Stimulated activated CD8-positive, alpha-beta memory T cell treated with anti-CD3 and anti-CD28 coated beads, Interleukin-2, amount 100 ng/mL, for 48 hours (primary cell): ENCODE measurements at places on chromosomes 4 and X.

GRCh38 chrX:16304751-16305150 lies 137.5 kb downstream of the MAGEB17 start:
- no peak for DNase-seq

GRCh38 chr4:86993909-86994681 lies 59.3 kb downstream of the AFF1 start:
- no peak for DNase-seq

DNA sequence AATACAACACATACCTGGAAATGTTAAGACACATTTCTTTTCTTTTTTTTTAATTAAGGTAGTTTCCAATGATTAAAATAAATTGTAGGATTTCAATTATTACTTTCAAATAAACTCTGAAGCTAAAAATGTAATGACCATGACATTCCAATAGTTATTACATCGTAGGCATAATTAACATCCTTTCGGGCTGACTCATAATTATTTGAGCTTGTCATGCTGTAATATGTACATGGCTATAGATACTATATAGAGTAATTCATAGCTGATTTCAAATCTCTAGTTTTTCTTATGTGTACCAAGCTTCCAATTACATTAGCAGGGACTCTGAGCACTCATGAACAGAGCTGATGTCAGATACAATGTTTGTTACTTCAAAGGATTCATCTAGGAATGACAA lies 125.7 kb upstream of the GABRG1 start:
- no peak for DNase-seq

GRCh38 chrX:2928191-2928582 lies 952 bp downstream of the ARSD start:
- DNase-seq, result no peak

GRCh38 chr4:25811374-25811690 lies 51.5 kb downstream of the SEL1L3 start:
- no peak for DNase-seq

DNA sequence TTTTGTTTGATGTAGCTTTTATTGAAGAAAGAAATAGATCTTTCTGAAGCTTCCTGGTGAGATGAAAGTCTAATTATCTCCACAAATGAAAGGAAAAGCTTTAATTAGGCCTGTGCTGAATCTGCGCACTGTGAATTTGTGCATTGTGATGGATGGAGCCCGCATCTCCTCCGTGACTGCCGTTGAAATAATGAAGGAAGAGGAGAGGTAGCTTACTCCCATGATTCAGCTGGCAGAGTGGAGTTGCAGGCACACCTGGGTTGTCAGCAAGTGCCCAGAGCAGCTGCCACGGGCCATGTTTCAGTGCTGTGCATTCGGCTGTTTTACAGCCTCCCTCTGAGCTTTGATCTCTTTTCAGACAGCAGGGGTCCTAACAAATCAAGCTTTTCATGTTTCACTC lies 735.3 kb upstream of the TENM3 start:
- DNase-seq, result no peak

DNA sequence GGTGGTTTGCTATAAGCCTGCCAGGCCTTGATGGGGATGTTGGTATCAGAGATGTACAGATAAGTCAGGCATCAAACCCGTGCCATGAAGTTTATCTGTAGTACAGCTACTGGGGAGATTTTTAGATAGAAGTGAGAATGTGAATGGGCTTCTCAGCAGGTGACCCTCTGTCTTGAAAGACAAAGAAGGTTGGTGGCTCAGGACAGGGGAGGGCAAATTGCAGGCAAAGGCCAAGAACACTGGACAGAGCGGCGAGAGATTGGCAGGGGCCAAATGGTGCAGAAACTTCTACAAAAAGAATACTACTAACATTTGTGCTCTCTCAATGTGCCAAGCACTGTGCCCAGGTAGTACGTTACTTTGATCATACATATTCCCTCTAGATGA lies 1.9 kb upstream of the PIM2 start:
- DNase-seq, result no peak

GRCh38 chr4:104248726-104249125 lies 246.0 kb downstream of the CXXC4 start:
- no peak for DNase-seq

- no peak for DNase-seq
Observed at GRCh38 chr4:174600391-174600790, 78.1 kb upstream of the HPGD start.

DNA sequence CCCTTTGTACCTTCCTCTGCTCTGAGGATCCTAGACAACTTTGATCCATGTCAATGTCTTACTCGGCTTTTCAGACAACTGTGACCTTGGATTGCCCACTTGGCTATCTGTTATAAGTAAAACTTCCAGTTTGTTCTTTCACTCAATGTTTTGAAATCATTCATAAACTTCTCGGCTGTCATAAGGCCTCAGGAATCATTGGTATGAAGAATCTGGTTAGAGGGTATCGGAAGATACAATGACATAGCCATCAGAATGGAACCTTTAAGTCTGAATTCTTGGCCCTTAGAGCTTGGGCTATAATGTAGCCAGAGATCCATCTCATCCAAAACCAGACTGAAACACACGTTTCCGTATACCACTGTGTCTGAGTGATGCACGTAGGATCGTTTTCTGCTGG lies 59.0 kb upstream of the WDR1 start:
- DNase-seq, result no peak

- no peak for DNase-seq
Observed at GRCh38 chrX:113514906-113515305, 674.3 kb upstream of the AMOT start.

GRCh38 chr4:19913650-19914049 lies 338.1 kb upstream of the SLIT2 start:
- no peak for DNase-seq

DNA sequence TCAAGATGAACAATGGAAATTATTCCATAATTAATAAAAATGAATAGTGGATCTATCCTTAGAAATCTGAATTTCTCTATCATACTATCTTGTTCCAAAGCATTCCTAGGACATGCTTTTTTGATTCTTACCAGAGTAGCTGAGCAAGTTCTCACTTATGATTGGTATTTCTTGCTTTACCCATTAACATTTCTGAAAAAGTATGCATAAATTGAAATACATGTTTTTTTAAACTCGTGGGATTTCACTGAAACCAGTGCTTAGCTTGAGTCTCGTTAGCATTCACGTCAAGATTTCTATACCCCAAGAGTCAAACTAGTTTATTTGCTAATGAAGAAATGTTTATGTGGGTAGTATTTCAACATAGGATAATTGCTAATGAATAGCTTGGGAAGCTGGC lies 89.0 kb downstream of the ELOVL6 start:
- no peak for DNase-seq

GRCh38 chr4:172168888-172169287 lies 355.7 kb downstream of the GALNTL6 start:
- no peak for DNase-seq

- DNase-seq, result no peak
Observed at GRCh38 chr4:145734576-145735346, 54.8 kb downstream of the C4orf51 start.

DNA sequence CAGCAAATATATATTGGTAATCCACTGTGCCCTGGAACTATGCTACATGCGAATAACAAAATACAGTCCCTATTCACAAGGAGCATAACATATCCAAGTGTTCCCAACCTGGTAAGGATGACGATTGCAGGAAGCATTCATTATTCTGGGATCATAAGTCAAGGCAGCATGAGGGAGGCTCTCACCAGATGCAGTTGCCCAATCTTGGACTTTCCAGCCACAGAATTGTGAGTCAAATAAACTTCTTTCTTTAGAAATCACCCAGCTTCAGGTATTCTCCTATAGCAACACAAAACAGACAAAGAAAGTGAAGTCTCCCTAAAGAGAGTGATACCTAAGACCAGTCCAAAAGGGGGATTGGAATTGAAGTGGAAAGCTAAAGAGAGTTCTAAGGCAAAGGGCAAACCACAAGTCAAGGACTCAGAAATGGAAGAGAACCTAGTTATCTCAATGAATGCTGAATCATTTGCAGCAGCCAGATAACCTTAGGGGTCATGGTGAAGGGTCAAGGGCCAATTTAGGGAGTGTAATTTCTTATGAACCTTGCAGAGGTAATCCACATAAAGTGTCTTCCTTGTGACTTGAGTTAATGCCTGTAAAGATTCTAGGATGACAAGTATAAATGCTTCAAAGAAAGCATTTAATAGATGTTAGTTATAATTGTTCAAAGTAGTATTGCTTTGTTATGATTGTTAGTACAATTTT lies 103.1 kb upstream of the PCDH7 start:
- no peak for DNase-seq

DNA sequence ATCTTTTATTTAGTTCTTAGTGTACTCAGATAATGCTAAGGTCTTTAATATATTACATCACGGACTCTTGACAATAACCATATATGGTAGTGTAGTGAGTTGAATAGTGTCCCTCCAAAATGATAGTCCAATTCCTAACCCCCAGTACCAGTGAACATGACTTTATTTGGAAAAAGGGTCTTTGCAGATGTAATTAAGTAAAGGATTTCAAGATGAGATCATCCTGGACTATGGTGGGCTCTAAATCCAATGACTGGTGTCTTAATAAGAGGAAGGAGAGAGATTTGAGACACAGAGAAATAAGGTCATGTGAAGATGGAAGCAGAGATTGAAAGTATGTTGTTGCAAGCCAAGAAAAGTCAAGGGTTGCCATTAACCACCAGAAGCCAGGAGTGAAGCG lies 236.5 kb upstream of the DIPK2B start:
- no peak for DNase-seq

- DNase-seq, result no peak
Observed at GRCh38 chr4:170198747-170199146, 109.0 kb upstream of the AADAT start.

- DNase-seq, result no peak
Observed at GRCh38 chrX:40063555-40063954, 34.2 kb downstream of the BCOR start.

DNA sequence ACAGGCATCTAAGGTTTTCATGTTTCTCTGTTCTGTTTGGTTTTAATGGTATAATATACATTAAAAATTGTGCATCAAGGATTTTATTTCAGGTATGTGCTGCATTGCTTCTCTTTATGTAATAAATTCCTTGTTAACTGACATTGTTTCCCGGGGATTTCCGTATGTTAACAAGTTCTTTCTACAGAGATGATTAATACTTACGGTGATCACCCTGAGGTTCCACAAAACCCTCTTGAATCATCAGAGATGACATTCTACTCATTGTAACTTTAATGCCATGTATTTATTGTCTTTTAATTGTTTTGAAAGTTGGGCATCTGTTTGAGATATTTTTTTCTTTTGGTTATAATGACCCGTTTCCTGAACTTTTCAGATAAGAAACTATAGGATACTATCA lies 37.5 kb downstream of the ARHGAP10 start:
- no peak for DNase-seq
